ENCODE measurements at places on chromosomes 5 and 9. TPM values are rescaled to one million over a fixed set of nuclear protein-coding genes. Genes with fewer than 3 reads are reported as not detected.
A peak's percentile ranks its signal among the peaks of the same experiment; 100 is the strongest.

DNA sequence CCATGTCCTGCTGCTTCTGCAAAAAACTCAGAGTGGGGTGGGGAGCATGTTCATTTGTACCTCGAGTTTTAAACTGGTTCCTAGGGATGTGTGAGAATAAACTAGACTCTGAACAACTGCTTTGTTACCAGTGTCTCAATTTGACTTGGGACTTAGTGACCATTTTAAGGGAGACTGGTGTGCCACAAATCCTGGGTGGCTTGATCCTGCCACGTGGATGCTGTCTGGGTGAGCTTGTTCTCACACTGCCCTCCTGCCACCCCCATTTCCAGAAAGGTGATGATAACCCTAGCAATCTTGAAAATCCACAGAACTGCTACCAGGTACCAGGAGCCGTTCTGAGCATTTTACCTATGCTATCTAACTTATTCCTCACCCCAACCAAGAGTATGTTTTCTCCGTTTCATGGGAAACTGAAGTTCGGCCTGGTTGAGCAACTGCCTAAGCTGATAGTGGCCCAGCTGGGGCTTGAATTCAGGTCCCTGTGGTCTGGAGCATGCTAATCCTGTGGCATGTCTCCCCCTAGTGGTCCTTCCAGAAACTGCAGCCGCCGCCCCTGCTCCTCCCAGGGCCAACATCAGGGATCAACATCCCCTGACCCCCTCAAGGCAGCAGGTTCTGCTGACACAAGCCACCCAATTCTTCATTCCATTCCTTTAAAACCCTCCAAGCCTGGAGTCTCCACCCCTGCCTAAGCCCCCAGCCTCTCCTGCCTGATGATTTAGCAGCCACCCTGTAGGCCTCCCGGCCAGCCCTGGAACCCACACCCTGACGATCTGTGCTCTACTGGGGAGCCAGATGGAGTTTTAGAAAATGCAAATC, 2.8 kb downstream of the IL3 start:
- peak; percentile 55 for DNase-seq

GRCh38 chr5:105903069-105903468, 1767.7 kb downstream of the EFNA5 start:
- no peak for DNase-seq

- no peak for DNase-seq
Measured at GRCh38 chr9:109765830-109766229, 14.2 kb upstream of the PALM2AKAP2 start.

GRCh38 chr9:95105519-95106287, 211.8 kb downstream of the FANCC start:
- DNase-seq = no peak

DNA sequence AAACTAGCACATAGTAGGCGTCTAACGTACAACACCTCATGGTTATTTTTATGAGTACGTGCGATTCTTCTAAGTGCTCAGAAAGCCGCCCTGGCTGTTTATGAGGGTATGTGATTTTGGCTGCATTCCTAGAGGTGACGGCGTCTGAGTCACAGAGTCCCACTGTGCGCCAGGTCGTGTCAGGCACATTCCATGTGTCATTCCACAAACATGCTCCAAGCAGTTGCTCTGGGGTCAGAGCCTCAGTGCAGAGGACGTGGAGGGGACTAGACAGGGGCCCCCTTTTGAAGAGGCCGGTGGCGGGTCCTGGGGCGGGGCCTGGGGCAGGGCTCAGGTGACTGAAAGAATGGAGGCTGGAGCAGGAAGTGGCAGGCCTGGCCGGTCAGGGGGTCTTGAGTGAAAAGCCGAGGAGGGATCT, 51.9 kb downstream of the NEK6 start:
- DNase-seq = no peak

DNA sequence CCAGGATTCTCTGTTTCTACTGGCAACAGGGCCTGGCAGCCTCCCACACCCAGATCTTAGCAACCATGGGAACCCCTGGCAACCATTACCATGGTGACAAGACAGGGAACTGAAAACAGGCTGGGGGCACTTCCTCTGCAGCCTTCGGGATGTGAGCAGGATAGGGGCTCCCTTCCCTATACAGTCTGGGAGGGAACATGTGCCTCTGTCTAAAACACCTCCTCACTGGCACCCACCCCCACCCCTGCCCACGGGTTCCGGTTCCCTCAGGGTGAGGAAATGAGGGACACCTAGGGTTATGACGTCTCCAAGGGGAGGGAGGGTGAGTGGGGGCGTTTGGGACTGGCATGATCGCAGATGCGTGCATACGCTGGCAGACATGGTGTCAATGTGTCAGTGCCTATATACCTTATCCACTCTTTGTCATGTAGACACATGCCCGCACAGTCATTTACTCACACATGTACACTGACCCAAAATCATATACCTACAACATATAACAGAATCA, 3.0 kb upstream of the DNAJB5 start:
- peak; percentile 89 for DNase-seq

DNA sequence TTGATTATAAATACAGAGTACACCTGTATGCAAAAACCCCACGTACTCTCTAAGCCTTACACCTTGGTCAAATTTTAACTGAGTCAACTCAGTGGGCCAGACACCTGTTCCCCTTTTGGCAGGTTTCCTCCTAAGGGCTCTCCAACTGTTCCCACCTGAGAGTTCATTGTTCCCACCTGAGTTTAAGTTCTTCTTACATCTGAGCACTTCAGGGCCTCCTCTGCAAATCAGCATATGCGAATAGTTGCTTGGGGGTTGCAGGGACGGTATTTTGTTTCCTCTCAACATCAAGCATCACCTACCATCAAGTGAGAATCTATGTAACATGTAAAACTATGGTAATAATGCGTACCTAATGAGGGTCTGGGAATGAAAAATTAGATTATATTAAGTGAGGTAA, 300.0 kb downstream of the PIK3R1 start:
- DNase-seq = no peak

DNA sequence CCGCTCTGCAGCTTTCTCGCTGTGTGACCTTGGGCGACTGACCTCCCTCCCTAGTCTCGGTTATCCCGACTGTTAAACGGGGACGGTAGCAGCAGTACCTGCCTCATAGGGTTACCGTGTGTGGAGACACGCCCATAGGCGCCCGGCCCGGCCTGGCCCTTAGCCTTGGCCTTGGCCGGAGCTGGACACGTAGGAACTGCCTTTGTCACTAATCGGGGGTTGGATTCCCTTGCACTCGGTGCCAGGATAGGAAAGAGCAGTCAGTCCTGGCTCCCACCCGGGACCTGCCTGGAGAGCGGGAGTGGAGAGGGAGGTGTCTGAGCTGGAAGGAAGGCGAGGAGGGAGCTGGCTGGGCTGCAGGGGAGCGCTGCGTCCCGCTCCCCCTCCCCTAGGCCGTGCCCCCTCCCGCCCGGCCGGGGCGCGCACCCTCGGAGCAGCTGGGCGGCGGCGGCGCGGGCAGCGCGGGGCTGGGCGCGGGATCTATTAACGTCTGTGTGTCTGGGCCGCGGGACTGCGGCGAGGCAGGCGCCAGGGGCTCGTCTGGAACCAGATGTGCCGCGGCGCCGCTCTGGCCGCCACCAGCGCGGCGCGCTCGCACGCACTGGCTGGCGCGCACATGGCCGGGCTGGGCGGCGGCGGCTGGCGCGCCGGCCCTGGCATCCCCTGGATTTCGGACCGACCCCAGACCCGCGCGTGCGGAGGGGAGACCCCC, 31.7 kb downstream of the PRRX2 start:
- DNase-seq = no peak

DNA sequence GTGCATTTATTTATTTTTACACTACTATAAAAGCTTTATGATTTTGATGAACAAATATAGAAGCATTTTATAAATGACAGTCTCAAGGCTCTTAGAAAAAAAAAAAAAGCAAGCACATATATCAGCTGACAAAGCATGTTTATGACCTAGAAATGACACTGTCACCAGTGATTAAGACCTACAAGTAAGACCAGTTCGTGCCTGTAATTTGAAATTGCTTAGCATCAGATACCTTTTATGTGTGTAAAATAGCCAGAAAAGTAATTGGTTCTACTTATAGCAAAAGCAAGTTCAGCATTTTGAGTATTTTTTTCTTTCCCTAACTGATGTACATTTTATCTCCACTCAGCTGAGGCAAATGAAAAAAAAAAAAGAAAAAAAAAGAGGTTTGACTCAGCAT, 808.4 kb downstream of the CDH18 start:
- DNase-seq = no peak

DNA sequence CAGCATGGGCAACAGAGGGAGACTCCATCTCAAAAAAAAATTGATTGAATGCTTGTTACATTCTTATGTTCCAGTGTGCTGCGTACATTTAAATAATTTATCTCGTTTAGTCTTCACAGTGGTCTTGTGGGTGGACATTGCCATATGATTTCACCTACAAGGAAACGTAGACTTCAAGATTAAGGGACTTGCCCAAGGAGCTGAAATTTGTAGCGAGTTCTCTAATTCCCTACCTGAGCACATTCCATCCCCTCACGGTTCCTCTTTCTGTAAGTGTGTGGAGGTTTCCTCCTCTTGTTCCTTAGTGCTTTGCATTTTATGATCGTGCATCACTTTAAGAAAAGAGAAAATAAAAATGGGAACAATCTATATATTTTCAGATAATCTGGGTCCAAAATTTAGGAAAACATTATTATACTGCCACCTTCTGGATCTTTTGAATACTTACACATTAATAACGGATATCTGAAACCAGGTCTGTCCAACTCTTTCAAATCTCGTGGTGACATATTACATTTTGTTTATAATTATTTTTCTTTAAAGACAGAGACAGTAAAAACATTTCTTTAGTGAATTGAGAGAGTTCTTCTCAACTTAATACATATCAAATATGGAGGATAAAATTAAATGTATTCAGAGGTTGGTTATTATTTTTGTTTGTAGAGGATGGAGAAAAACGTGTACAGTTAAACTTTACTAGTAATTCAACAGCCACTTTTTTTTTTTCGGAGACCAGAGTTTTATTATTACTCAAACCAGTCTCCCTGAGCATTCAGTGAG, 29.9 kb upstream of the C7 start:
- DNase-seq = peak; percentile 14

Gene AGXT2
- total RNA-seq = not detected

Gene MYOT
- total RNA-seq = not detected

Gene CLIC3
- 0.27 TPM for total RNA-seq

Gene SPINK7
- not detected for total RNA-seq

Gene CDO1
- total RNA-seq = 0.27 TPM
